ENCODE measurements at places on chromosomes 3 and 15.

DNA sequence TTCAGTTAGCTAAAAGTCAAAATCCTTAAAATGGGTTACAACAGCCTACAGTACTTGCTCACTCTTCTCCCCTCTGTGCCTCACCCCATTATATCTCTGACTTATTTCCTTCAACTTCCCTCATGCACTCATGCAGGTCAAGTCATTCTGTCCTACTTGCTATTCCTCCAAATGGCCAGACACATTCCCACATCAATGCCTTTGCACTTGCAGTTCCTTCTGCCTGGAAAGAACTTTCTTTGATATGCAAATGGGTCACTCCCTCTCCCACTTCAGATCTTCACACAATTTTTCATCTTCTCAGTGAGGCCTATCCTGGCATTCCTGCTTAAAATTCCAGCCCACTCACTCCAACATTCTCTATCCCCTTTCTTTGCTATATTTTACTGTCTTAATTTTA is 547.2 kb upstream of the TGFBR2 start:
- DNase-seq = no peak

DNA sequence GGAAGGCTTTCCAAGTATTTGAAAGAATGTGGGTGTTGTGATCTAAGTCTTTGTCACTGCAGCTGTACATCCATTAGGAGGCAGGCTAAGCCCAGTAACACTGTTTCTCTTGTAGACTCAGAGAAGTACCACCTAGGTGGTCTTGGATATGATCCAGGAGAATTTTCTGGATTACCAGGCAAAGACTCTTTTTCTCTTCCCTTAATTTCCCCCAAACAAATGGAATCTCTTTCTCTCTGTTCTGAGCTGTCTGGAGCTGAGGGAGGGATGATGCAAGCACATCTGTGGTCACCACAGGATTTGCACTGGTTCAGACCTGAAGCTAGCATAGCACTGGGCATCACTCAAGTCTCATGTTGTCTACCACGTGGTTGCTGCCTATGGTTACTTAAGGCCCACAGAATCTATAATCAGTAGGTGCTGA is 227.6 kb downstream of the NECTIN3 start:
- no peak for DNase-seq

DNA sequence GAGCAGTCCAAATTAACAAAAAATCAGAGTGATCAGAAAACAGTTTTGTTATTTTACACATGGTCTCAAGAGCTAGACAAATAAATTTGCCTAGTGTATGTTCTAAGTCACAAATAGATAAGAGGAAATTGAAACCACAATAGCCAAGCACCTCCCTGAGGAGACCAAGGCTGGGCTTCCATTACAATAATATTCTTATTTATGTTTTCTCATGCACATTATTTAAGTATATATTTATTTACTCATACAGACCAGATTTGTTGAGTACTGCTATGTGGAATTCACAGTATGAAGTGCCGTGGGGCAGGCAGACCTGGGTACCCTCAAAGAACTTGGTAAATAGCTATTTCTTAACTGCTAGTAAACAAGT is 242.3 kb upstream of the ICE2 start:
- no peak for DNase-seq

DNA sequence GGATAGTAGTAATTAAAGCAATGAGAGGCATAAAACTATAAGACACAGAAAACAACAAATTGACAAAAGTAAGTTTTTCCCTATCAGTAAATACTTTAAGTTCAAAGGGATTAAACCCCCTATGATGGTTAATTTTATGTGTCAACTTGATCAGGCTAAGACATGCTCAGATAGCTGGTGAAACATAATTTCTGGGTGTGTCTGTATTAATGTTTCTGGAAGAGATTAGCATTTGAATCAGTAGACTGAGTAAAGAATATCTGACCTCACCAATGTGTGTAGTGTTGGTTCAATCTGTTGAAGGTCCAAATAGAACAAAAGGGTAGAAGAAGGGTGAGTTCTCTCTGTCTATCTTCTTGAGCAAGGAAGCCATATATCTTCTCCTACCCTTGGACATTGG is 283.3 kb upstream of the GRM7 start:
- DNase-seq = no peak

DNA sequence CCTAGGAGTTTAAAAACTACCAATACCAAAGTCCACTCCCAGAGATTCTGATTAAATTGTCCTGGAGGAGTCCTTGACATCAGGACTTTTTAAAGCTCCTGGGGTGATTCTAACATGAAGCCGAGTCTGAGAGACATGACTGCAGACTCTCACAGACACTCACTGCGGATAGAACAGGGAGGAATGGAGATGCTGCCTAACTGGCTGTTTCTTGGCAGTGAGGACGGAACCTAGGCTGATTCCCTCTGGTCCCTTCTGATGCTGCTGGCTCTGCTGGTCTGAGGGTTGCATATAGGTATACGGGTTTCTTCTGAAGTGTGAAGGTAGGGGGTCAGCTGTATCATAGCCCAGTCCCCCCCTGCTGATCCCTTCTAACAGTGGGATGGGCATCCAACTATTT is 1.3 kb upstream of the HRG start:
- DNase-seq = no peak

- DNase-seq = no peak
Measured at GRCh38 chr15:89391685-89392257, 57.1 kb upstream of the POLG start.

DNA sequence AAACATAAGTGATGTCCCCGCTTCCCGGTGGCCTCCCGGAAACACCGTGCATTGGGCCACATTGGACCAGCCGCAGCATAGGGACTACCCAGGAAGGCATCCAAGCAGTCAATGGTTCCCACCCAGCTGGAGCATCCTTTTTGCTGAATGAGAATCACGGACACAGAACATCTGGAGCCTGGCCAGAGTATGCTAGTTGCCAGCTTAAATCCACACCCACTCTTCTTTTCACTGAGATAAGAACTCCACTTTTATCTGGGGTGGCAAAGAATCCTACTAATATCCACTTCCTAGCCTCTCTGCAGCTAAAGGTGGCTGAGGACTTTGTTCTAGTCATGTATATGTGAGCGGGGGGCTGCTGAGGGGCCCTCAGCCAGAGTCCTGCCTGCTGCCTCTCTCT is 95.2 kb upstream of the PLXNA1 start:
- DNase-seq = no peak

DNA sequence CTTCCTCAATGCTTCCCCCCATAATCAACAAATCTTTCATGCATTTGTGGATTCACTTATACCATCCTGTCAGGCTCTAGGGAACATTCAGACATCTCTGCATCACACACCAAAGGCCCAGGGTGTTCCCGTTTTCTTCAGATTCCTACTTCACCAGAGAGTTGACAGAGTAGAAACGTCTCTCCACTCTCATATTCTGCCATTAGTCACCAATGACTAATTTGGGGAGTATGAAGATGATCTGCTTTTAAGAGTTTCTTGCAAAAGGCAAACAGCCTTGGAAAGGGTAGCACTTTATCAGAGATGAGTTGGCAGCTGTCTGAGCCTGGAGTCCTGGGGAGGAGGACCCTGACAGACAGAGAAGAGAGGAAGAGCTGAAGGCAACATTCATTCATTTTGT is 55.8 kb upstream of the DGKG start:
- DNase-seq = peak; percentile 75

DNA sequence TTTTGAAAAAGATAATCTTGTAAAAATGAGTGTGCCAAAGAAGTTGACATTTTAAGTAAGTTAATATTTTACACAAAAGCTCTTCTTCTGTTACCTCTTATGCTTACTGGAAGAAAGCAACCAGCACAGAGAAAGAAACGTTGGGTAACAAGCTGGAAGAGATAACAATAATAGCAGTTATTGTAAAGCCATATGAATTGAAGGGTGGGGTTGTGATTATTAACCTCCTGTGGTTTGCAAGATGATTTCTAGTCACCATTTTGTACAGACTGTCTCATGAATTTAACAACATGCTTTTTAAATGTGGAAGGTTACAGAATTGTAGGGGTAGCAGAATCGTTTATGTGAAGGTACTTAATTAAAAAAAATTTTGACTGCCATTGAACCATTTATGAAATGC is 9.2 kb downstream of the RAP2B start:
- DNase-seq = no peak

DNA sequence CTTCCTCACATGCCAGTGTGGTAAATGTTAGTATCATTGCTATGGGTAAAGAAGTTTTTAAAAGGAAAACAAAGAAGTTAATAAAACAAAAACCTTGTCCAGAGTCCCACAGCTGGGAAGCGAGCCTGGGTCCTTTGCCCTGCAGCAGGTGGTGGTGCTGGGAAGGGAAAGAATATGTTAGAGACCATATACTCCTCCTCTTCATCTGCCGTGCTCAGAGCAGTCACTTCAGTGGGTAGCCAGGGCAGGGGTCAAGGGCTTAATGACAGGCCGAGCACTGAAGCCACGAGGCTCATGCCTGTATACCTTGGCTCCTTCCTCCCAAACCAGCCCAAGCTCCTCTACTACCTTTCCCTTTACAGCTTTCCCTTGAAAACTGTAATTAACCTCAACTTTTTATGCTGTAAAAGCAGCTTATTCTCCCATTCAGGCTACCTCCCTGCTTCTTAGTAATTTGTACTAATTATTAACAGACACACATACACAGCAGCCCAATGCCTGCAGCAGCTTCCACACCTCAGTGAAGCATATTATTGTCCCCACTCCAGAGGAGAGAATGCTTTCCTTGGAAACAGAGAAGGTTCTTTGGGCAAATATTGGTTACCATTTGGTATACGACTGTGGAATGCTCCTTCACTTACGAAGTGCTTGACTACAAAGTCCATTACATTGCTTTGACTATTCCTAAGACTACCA is 362.1 kb downstream of the EPHB1 start:
- no peak for DNase-seq

- DNase-seq = peak; percentile 87
Measured at GRCh38 chr3:50316657-50317242, 5.8 kb downstream of the HYAL2 start.

GRCh38 chr15:22884344-22884743 is 45.9 kb downstream of the NIPA2 start:
- no peak for DNase-seq

- no peak for DNase-seq
Measured at GRCh38 chr3:185639632-185640206, 53.6 kb downstream of the SENP2 start.

- no peak for DNase-seq
Measured at GRCh38 chr3:172844428-172844827, 93.9 kb downstream of the ECT2 start.

GRCh38 chr15:99562238-99562637 is 3.5 kb upstream of the MEF2A start:
- DNase-seq = no peak

- no peak for DNase-seq
Measured at GRCh38 chr15:61521953-61522352, 292.9 kb upstream of the RORA start.

GRCh38 chr3:144332868-144333267 is 361.2 kb downstream of the DIPK2A start:
- no peak for DNase-seq

- DNase-seq = no peak
Measured at GRCh38 chr3:45205126-45205525, 21.0 kb downstream of the TMEM158 start.

DNA sequence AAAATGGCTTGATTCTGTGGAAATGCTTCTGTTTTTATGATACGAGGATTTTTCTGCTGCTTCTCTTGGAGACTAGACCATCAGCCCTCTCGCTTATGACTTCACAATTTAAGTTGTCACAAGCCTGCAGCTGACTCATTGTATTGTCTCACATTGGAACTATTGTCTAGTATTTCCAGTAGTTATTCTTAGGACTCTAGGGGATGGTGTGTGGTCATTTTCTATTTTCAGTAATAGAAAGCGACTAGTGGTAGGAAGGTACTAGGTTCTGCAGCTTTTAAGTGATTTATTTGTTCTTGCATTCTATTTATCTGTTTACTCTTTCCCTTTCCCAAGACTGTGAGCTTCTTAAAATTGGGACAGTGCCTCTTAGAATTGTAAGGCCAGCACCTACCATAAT is 66.3 kb upstream of the CRTC3 start:
- DNase-seq = no peak

- DNase-seq = no peak
Measured at GRCh38 chr3:30518872-30519271, 87.5 kb upstream of the TGFBR2 start.

GRCh38 chr3:4158329-4158728 is 144.8 kb upstream of the SETMAR start:
- no peak for DNase-seq

GRCh38 chr15:46644501-46645481 is 1010.0 kb downstream of the SQOR start:
- DNase-seq = no peak

DNA sequence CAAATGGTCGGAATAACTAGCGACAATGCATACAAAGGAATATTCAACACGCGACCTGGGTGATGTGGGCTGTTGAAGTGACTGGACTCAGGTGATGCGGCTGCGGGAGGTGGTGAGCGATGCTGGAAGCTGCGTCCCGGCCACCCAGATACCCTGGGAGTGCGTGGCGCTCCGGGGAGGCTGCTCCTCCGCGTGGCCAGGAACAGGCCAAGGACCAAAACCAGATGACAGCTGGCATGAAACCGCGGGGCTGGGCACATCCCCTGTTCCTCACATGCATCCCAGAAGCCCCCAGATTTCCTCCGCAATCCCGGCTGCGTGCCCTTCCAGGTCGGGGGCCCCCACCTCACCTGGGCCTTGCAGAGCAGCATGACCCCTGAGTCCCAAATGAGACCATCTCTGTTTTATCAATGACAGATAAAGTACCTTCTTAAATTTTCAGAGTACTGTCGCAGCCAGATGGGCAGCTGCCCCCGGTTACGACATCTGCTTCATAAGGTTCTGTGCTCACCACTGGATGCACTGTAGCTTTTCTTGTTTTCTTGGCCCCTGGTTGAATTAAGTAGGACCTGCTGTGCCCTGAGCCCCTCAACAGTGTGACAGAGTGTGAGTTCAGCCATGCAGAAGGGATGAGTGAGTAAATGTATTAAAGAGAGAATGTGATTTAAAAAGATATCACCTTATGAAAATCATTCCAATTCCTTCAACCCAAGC is 278.2 kb downstream of the GABRG3 start:
- no peak for DNase-seq

- no peak for DNase-seq
Measured at GRCh38 chr3:114216186-114216970, 21.0 kb downstream of the ZNF80 start.

DNA sequence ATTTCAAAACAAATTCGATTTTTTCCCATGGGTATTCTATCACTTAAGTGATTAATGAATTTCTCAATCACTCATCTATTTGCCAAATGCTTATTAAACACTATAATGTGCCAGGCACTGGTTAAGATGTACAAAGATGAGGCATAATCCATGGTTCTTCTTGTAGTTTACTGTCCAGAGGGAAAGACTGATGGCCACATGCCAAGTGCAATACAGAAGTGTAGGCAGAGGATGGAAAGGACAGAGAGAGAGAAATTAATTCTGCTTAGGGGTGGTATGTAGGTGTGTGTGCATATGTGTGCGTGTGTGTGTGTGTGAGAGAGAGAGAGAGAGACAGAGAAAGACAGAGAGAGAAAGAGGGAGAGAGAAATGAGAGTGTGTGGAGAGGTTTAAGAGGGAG is 120.8 kb upstream of the CCNL1 start:
- no peak for DNase-seq

DNA sequence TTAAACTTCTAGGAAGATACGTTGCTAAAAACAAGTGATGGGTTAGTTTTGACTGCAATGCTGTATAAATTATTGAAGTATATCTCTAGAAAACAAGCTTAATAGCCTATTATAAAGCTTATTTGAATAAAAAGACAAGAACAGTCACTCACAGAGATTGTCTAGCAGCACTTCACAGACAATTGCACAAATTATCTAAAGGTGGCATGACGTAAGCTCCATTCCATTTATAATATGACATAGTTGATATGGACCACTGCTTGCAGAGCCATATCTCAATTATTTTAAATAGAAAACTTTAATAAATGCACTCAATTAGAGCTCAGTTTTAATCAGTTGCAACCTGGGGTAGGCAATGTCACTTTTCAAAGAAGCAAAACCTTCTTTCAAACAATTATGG is 319.9 kb upstream of the GBE1 start:
- no peak for DNase-seq

Data from RWPE1 (cell line).